ENCODE measurements at places on chromosomes 1 and 21.
A peak's percentile ranks its signal among the peaks of the same experiment; 100 is the strongest.

DNA sequence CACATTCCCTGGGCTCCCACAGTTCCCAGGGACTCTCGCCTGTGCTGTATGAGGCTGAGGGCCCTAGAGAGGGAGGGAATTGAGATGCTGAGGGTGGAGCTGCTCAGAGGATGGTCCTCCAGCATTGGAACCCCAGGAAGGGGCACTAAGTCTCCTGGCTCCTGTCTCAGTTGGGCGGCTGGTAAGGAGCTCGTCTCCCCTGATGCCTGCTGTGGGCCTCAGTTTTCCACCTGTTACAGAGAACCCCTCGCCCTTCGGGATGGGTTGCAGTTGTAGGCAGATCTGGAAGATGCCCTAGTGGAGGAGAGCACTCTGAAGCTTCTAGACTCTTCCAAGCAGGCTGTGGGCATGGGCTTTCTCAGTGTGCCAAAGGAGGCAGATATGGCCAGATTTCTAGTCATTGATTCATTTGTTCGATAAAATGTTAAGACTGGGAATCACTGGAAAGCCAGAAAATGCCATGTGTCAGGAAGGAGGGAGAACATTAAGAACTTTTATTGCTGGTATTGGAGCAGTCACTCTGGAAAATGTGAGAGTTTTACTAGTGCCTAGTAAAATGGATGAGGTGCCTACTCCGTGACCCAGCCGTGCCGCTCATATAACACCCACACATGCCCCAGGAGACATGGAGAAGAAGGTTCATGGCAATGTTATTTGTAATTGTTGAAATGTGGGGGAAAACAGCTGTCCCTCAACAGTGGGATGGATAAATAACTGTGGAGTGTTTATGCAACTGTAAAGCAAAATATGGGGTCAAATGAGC is 828 bp upstream of the MYBPH start:
- DNase-seq: no peak

GRCh38 chr1:110506541-110506940 is 12.4 kb downstream of the KCNA10 start:
- DNase-seq: no peak

- DNase-seq: no peak
These were observed 2.1 kb downstream of the FAM163A start for GRCh38 chr1:179745131-179745611.

DNA sequence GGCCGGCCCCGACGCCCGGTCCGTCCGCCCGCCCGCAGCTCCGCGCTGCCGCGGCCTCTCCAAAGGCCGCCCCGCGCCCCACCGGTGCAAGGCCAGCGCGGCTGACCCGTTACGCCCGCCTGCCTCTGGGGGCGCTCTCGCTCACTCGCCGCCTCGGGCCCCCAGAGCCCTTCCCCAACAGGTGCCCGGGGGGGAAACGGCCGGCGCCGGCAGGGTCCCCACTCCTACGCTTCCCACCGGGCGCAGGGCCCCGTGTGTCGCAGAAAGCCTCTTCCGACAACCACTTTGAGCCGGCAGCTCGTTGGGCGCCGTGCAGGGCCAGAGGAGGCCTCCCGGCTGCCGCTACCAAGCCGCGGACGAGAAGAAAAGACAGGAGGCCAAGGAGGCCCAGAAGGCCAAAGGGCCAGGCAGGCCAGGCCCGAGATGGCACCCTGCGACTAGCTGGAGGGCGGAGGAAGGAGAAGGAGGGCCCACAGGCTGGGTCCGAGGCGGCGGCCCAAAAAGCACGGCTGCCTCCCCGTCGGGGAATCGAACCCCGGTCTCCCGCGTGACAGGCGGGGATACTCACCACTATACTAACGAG is 64.9 kb upstream of the FCGR2A start:
- no peak for DNase-seq

DNA sequence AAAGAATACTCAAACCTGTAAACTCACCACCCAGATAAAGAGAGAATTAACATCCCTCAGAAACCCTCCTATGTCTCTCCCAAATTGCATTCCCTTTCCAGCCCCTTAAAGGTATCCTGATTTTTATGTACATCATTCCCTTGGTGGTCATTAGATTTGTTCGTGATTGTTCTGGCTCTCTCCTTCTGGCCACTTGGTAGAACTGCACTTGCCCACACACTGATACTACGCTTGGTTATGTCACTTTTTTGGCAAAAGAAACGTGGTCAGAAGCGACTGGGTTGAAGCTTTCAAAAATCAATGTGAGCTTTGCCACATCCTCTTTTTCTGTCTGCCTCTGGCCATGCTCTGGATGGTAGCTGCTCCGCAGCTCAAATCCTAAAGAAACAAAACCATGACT is 76.3 kb downstream of the KRTAP19-8 start:
- no peak for DNase-seq

DNA sequence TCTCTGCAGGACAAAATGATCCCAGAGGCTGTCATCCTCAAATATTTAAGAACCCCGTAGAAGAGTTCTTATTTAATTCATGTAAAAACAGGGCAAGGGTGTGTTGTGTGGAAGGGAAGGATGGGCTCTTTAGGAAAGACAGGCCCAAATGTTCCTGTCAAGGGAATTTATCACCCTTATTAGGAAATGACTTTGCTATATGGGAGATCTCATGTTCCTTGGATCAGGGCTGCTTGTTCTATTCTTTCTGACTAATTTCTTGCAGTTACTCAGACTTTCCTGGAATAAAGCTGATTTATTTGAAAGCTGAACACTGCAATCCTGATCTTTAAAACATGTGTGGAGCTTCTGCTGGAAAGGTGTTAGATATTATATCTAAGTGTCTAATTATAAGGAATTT is 72.8 kb downstream of the SELENOF start:
- no peak for DNase-seq

- no peak for DNase-seq
These were observed 52.7 kb upstream of the IVNS1ABP start for GRCh38 chr1:185369786-185370185.

- DNase-seq: no peak
These were observed 602 bp downstream of the KIAA0319L start for GRCh38 chr1:35556484-35557117.

GRCh38 chr1:94061513-94062443 is 59.2 kb downstream of the ABCA4 start:
- DNase-seq: peak; percentile 72

- DNase-seq: no peak
These were observed 4.6 kb downstream of the TENT5B start for GRCh38 chr1:27007909-27008582.

DNA sequence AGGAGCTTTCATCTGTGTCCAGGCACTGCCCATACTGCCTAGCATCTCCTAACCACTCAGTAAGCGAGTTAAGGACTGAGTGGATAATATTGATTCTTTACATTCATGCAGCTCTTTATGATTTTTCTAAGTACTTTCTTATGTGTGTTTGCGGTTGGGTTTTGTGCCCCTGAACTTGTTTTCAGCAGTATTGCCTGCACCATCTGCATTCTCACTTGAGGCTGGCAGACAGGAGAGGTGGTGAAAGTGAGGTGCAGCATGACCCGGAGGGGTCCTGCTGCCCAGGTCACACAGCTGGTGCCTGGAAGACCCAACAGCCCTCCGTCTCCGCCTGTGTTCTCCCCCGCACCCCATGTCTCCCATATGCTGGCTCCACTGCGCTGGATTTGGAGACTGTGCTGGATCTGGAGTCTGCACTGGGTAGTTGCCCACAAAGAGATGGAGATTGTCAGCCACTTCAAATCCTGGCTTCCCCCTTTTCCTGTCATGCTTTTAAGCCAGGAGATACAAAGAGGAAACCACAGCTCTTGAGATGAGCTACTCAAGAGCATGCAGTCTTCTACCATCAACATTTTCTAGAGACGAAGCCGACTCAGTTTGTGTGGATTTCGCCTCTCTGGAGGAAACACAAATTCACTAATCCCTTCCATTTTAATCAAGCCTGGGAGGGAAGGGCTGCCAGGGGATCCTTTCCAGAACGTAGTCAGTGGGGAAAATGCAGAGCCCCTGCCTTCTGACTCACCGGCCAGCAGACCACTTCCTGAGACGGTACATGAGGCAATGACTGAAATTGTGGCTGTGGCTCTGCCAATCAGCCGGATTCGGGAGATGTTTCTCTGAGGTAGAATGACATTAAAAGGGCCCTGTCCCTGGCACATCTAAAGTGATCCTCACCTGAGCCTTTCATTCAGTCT is 71.7 kb upstream of the ANGPTL1 start:
- DNase-seq: no peak

DNA sequence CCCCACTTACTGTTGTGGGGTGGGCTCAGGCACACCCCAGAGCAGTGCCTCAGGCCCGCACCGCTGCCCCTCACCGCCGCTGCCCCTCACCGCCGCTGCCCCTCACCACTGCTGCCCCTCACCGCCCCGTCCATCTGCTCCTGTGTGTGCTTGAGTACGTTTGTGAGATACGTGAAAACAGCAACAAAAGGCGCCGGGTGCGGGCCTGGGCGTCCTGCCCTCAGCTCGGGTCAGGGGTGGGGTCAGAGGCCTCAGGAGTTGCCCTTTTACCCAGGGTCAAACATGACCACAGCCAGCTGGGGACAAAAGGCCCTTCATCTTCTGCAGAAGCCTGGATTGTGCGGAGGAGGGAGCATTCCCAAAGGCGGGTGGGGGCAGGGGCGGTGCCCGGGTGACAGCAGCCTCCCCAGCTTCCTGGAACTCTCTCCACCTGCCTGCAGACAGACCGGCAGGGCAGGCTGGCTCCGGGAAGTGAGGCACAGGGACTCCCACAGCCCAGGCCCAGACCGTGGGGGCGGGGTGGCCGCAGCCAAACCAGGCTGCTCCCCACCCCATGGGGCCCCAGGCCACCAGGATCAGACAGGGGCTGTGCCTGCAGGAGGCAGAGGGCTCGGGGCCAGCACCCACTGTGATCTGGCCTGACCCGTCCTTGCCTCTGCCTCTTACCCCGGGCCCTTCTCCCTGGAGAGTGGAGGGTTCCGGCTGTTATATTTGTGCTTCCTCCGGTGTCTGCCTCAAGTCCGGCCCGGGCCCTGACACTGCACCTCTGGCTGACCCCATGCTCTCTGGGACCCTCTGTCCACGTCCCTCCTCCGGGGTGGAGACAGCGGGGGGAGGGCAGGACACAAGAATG is 2.3 kb upstream of the VWA1 start:
- no peak for DNase-seq

DNA sequence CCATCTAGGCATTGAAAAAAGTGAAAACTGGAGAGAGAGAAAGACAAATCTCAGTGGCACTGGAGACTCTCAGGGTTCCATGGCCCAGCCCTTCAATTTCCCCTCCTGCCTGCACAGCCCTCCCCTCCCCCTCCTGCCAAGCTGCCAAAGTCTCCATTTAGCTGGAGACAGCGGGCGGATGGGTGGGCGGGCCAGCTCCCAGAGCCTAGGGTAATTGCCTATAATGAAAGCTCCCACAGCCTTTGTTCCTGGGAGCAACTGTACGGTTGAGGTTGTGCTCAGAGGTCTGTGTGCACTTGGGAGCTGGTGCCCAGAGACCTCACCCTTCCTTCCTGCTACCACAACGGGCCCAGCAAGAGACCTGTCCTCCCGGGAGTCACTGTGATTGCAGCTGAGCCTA is 89.6 kb downstream of the NAV1 start:
- DNase-seq: no peak

DNA sequence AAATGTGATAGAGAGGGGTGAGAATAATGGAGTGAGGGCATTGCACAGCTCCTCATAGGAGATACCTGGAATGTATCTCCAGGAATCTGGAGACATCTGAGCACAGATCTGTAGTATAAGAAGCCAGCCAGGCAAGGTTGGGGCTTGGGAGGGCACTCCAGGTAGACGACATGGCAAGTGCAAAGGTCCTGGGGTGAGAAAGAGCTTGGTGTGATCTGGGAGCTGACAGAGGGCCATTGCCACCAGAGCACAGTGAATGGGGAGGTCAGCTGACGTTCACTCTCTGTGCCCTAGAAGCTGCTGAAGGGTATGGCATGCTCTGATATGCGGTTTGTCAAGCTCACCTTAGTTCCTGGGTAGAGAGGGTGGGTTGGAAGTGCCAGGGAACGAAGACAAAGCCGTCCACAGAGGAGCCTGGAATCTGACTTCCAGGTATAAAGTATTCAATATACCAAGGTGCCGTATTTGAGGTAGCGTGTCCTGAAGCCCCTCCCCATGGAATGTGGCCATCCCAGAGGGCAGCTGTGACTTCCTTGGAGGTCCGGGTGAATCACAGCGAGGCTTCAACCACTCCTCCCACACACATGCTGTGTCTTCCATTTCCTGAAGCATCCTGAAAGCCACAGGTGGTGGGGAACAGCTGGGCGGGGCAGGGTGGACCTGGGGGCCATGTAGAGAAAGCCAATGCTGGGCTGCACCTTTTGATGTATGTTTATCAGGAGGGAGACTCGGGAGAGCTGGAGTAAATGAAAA is 182.7 kb upstream of the KLHDC7A start:
- no peak for DNase-seq

GRCh38 chr1:31904339-31905092 is 33.7 kb downstream of the PTP4A2 start:
- no peak for DNase-seq

- DNase-seq: no peak
These were observed 149.0 kb upstream of the RAB4A start for GRCh38 chr1:229121845-229122436.

DNA sequence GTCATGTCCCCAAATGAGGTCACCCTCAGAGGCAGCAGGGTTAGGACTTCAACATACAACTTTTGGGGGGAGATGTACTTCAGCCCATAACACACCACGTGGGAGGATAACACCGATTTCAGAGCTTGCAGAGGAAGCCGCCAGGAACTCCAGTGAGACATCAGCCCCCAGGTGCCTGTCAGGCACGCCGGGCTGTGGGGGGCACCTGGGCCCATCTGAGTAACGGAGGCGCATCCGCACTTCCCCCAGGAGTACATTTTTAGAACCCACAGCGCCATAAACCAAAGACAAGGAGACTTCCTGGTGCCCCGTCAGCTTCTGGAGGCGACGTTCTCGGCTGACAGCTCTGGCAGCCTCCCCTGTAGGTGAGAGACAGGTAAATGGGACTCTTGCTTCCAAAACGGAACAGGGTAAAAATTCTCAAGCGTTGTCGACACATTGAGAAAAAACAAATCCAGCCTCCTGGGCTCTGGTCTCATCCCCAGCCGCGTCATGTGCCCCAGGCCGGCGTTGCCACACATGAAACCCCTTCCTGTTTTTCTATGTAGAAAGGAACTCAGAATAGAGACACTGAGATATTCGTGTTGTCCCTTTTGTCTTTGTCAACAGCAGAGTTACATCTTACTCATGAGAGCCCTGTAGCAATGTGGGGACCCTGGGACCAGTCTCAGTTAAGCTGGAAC is 93.3 kb downstream of the PDE9A start:
- no peak for DNase-seq

- DNase-seq: no peak
These were observed 44.6 kb downstream of the HMGB4 start for GRCh38 chr1:33908324-33908956.

- no peak for DNase-seq
These were observed 220.5 kb downstream of the TRABD2B start for GRCh38 chr1:47776667-47777131.

GRCh38 chr1:245288796-245289195 is 134.0 kb downstream of the KIF26B start:
- no peak for DNase-seq

DNA sequence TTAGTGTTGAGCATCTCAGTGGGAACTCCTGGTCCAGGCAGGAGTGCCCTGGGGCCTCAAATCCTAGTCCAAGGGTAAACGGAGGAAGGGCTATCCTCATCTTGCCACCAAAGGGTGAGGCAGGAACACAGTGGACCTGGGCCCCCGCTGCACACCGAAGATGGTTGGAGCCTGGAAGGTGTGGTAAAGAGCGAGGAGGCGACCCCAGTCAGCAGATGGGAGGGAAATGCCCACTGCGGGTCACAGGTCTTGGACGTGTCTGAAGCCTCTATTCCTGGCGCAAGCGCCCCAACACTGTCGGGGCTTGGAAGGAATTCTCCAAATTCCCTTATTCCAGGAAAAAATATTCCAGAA is 38.5 kb upstream of the SYNC start:
- no peak for DNase-seq
